Activated naive CD8-positive, alpha-beta T cell treated with anti-CD3 and anti-CD28 coated beads for 36 hours (primary cell): ENCODE measurements at places on chromosomes 5 and 9.

- no peaks in the 10 kb centered on the region for H3K4me1 ChIP-seq
- DNase-seq: no peak
- H3K27ac ChIP-seq: no peak overlapping the region
- no peak overlapping the region for H3K4me3 ChIP-seq
These were observed 48.3 kb upstream of the EGFL7 start for GRCh38 chr9:136614372-136614922.

GRCh38 chr5:66989286-66989685 is 207.3 kb downstream of the CD180 start:
- H3K36me3 ChIP-seq: no peaks in the 10 kb centered on the region
- no peak for DNase-seq
- H3K27me3 ChIP-seq: no peaks in the 10 kb centered on the region
- H3K4me1 ChIP-seq: peaks cover 12% of the 10 kb centered on the region
- no peak overlapping the region for H3K4me3 ChIP-seq
- H3K27ac ChIP-seq: no peak overlapping the region

DNA sequence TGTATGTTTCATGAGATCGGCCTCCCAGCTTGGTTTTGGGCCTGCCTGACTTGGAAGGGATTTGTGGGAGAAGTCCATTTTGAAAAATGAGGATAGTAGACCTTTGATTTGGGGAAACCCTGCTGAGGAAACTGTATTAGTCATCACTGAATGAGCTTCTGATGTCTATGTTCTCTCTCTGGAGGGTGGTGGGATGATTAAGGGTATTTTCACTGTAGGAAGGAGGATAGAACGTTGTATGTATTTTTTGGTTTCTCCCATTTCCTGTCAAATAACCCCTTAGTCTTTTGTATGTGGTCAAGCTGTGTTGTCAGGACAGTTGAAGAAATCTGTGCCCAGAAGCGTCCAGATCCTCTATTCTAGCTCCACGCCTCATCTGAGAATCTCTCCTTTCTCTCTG is 151.9 kb downstream of the INSYN2B start:
- peaks cover 35% of the 10 kb centered on the region for H3K36me3 ChIP-seq
- H3K27me3 ChIP-seq: no peaks in the 10 kb centered on the region
- peak overlapping the region; percentile 9 for H3K27ac ChIP-seq
- no peak overlapping the region for H3K4me3 ChIP-seq
- peaks cover 23% of the 10 kb centered on the region for H3K4me1 ChIP-seq

DNA sequence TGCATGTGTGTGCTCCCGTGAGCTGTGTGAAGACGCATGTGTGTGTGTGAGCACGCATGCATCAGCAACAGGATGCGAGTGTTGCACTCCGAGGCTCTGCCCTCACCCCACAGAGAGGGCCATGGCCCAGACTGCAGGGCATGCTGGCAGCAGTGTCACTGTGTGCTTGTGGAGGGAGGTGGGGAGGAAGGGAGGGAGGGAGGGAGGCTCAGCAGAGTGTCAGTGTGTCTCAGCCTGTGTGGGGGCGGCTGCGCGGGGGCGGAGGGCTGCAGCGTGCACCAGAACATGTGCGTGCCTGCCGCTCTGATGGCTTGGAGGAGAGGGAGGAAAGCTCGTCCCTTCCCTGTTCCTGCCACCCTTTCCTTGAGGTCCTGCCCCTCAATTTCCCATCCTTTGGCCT is 5.3 kb downstream of the CAMK2A start:
- H3K4me3 ChIP-seq: no peak overlapping the region
- no peaks in the 10 kb centered on the region for H3K4me1 ChIP-seq
- no peak for DNase-seq
- no peaks in the 10 kb centered on the region for H3K36me3 ChIP-seq
- no peak overlapping the region for H3K27ac ChIP-seq
